ENCODE measurements at places on chromosomes 6 and 20. TPM values are rescaled to one million over a fixed set of nuclear protein-coding genes. Genes with fewer than 3 reads are reported as not detected.
A peak's percentile ranks its signal among the peaks of the same experiment; 100 is the strongest.

CCN2 gene
- 13.9 TPM for total RNA-seq

RFX6 gene
- total RNA-seq, result not detected

SLC17A2 gene
- not detected for total RNA-seq

- no peak for DNase-seq
These were observed 55.6 kb downstream of the NKAIN2 start for GRCh38 chr6:123859291-123859690.

- peak; percentile 57 for DNase-seq
These were observed 13.7 kb downstream of the RIPK1 start for GRCh38 chr6:3081960-3082359.

GRCh38 chr20:38173237-38174156 lies 8.4 kb upstream of the TGM2 start:
- DNase-seq, result peak; percentile 55

DNA sequence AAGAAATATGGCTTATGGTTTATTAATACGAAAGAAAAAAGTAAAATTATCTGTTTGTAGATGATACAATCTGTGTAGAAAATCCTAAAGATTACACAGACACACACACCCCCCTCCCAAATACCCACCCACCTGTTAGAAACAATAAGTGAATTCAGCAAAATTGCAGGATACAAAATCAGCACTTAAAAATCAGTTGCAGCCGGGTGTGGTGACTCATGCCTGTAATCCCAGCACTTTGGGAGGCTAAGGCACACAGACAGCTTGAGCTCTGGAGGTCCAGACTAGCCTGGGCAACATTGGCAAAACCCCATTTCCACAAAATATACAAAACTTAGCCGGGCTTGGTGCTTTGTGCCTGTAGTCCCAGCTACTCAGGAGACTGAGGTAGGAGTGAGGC lies 42.3 kb downstream of the NINL start:
- DNase-seq, result no peak

GRCh38 chr20:18666803-18667415 lies 79.1 kb downstream of the DTD1 start:
- DNase-seq, result no peak

- DNase-seq, result peak; percentile 63
These were observed 99.5 kb upstream of the BHLHE23 start for GRCh38 chr20:63106108-63106764.

- DNase-seq, result no peak
These were observed 39.0 kb upstream of the ANGPT4 start for GRCh38 chr20:955111-955510.

- DNase-seq, result peak; percentile 72
These were observed 4.0 kb upstream of the TUBB2B start for GRCh38 chr6:3231247-3232016.

DNA sequence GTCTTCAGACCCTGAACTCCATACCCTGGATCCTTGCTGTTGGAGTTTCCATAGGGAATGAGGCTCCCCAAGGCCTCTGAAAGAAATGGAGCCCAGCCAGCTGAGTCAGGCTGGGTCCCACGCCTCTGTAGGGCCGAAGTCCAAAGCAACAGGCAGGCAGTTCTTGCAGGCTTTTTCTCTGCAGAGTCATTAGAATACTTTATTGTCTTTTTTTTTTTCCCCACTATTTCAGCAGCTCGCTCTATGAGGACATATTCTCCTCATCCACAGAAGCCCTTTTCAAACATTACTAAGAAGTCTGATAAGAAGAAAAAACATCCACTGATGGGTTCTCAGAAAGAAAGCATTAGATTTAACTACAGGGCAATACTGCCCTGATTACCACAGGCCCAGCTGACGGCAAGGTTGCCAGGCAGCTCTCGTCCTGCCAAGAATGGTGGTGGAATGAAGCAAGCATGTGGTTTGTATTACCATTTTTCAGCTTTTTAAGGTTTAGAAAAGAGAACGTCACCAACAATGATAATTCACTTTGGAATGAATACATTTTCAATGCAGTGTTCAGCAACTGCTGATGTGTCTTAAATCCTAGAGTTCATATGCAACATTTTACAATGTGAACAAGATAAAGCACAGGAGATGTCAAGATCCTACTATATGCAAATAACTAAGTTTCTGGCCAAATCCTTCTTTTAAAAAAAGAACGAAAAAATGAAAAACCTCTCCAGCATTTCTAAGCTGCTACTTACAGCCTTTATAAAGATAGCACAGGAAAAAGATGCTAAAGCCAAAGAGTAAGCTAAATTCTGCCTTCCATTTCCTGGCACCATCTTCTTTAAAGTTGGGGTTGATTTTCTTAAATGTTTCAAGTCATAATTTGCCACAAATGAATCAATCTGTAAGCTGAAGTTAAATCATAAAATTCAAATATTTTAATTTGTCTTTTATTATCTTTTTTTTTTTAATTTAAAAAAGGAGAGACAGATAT lies 223.6 kb upstream of the CITED2 start:
- peak; percentile 81 for DNase-seq

All from Right ventricle myocardium superior (tissue), 1 donor.